GM12865 (cell line): ENCODE measurements at places on chromosomes 11 and 22.

DNA sequence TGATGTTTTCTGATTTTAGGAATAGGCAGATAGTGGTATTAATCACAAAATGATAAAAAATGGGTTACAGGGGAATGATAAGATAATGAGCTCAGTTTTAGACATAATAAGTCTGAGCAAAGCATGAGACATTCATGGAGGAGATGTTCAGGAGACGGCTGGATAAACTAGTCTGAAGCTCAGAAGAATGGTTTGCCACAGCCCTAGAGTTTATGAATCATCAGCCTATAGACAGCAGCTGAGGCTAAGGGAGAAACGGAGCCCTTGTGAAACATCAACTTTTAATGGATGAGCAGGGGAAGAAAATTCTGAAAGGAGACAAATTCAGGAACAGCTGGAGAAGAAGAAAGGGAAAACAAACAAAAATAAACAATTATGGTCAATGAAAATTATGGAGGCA is 87.2 kb downstream of the RELT start:
- DNase-seq: no peak

DNA sequence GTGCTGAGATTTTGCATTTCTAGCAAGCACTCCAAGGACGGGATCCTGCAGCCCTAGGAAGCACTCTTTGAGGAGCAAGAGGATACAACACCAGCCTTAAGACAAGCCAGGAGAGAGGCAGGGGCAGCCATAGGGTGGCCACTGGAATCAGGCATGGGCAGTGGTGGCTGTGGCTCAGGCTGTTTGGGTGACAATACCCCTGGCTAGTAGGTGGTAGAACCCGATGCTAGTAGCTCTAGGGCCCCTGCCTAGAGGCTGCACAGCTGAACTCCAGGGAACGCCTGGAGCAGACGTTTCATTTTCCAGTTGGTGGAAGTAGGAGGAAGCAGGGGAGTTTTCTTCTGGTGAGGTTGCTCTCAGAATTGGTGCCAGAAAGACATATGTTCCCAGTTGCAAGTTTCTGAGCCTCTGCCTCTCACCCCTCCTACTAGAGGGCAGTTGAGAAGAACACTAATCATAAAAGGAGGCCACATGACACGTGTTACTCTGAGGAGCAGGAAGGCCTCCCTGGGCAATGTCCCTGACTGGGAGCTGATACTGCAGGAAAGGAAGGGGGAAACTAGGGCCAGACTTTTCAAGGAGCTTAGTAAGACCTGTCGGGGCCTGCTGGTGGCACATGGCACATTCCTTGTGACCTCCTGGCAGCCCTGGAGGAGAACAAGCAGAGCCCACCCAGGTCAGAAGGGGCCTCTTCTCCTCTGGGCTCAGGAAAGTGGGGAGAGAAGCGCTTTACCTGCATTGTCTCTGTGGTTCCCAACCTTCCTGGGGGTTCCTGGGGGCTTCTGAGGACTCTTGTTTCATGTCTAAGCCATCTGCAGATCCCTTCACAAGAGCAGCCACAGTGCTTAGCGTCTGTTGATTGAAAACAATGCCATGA is 56.6 kb upstream of the DRD2 start:
- no peak for DNase-seq

GRCh38 chr11:15819679-15820286 is 536.6 kb downstream of the SOX6 start:
- DNase-seq: peak; percentile 59

DNA sequence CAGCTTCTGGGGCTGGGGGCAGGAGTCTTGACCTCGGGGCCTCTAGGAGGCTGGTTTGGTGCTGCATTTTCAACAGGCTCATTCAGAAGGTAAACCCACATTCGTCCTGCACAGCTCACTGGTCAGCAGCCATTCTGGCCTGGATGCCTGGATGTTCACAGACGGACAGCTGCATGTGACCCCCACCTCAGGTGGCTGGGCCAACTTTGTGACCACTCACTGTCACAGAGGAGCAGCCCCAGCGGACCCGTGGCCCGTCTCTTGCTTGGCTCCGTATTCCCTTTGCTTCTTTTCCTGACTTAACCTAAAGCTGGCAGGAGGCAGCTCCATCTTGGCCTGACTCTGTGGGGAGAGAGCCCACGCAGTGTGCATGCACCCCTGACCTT is 8.2 kb downstream of the DGCR8 start:
- DNase-seq: no peak

GRCh38 chr11:106733635-106734034 is 284.6 kb downstream of the GUCY1A2 start:
- no peak for DNase-seq

DNA sequence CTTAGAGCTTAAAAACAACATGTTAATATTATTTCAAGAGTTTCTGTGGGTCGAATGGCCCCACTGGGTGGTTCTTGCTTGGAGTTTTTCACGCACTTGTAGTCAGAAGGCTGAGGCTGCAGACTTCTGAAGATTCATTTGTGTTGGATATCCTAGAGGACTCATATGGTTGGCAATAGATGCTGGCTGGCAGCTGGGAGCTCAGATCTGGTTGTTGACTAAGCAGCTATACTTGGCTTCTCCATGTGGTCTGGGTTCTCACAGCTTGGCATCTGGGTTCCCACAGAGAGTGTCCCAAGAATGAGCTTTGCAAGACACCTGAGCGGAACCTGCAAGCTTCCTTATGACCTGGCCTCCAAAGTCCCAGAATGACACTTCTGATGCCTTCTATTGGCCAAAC is 163.9 kb upstream of the ZC3H12C start:
- no peak for DNase-seq

GRCh38 chr11:113773092-113773415 is 438 bp downstream of the ZW10 start:
- DNase-seq: no peak

- DNase-seq: no peak
Measured at GRCh38 chr11:63667995-63668795, 3.0 kb downstream of the ATL3 start.

- no peak for DNase-seq
Measured at GRCh38 chr22:46278656-46279645, 11.1 kb downstream of the TTC38 start.

GRCh38 chr11:58933661-58934060 is 5.6 kb upstream of the GLYATL1 start:
- DNase-seq: no peak

- DNase-seq: no peak
Measured at GRCh38 chr11:114015117-114015516, 40.2 kb downstream of the HTR3A start.

DNA sequence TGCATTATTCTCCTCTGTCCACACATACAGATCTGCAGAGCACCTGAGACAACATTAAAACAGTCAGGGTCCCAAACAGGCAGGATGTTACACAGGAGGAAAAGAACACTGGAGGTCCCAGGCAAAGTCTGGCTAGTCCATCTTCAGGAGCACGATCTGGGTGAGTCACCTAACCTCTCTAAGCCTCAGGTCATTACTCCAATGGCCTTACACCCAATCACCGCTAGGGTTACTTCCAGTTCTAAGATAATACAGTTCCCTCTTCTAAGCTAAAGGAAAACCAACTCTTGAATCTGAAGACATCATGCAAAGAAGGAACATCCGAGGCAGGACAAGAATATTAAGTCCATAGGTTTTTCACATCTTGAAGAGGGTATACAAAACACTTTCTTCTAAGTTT is 24.5 kb downstream of the ASCC2 start:
- no peak for DNase-seq

GRCh38 chr11:12993626-12994025 is 15.5 kb upstream of the RASSF10 start:
- no peak for DNase-seq

DNA sequence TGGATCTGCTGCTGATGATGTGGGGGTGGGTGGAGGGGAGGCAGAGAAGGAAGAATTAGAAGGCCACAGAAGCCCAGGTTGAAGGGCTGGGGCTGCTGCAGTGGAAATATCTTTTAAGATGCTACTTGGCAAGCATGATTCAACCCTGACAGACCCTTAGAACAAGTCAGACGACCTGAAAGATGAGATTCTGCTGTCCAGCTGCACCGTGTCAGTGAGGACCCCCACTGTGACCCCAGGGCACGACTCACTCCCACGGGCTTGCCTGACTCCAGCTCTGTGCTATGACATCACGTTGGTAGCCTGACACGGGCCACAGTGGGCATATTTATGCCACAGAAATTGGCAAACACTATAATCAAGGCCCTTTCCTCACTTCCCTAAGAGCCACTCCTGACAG is 36.0 kb downstream of the LRFN4 start:
- DNase-seq: no peak

DNA sequence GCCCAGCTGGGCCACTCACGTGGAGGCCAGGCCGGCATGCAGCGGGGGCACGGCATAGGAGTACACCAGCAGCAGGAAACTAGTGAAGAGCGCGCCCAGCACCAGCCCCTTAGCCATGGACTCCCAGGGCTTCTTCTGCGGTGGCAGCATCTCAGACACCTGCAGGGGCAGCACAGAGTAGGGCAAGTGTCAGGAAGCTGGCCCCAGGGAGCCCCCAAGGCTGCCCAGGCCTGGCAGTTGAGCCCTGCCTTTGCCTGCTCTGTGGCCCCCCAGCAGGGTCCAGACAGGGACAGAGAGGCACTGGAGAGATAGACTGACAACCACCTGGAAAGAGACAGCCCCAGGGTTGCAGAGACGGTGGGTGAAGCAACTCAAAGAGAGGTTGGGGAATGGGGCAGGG is 10.7 kb upstream of the SEC14L6 start:
- no peak for DNase-seq

DNA sequence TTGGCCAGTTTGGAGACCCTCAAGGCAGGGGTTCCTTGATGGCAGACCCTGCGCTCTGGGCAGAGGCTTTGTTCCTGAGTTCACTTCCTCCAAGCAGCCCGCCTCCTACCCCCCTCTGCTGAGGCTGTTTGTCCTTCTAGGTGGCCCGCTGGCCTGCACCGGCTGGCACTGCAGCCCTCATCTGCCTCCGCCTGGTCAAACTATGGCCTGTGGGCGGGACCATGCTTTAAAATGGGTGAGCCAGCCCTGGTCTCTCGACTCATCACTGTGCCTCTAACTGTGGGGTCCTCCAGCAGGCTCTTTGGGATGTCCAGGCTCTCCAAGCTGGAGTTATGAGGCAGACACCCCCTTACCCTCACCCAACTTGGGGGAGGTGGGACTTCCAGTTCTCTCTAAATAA is 114.1 kb upstream of the SLC22A12 start:
- DNase-seq: no peak

DNA sequence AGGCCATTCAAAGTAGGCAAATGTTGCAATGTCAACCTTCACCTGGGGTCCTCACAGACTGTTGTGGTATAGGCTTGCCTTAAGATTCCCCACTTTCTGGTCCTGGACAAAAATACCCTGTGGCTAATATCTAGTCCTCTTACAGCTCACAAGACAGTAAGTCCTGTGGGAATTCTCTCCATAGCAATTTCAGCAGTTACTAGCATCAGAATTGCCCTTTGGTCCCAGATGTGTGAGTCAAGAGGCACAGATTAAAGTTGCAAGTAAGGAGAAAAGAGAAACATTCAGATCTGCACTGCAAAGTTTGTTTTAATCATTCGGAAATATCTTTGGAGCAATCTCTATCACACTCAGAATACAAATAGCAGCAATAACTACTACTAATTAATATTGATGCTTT is 420.2 kb downstream of the NTM start:
- DNase-seq: no peak

DNA sequence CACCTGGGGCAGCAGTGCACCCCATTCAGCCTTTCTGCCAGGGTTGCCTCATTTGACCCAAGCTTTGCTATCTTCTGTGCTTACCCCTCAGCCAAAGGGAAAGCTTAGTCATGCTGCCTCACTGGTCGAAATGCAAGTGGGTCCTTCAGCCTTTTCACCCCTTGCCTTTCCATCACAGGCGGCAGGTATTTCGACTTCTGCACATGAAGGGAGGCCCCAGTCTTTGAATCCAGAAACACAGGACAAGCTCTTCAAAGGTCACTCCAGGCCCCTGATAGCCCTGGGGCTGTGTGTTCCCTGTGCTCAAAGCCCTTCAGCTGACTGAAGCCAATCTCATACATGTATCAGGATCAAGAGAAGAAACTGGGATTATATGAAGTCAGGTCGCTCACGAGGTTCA is 129.7 kb downstream of the SNX19 start:
- DNase-seq: no peak

DNA sequence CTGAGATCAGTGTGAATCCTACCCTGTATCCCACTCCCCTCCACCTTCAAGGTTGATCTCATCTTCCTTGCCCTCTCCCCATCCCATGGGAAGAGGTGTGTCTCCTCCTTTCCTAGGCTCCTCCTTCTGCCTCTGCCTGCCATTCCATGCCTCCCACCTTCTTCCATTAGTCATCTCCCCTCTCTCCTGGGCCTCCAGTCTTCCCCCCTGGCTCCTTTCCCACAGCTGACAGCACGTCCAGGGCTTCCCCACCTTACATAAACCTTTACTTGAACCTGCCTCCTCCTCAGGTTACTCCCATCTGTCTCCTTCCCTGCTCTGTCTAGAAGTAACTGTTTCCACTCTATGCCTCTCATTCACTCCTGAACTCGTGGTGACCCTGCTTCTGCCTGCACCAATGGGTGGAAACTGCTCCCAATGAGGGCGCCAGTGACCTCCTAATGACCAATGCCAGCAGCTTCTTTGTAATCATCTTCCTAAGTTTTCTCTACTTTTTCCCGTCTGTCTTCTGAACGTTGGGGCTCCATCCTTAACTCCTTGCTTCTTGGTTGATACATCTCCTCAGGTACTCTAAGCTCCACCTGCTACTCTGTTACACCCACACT is 266.9 kb upstream of the NARS2 start:
- DNase-seq: no peak

- no peak for DNase-seq
Measured at GRCh38 chr11:12278766-12279671, 98.4 kb upstream of the PARVA start.

- DNase-seq: peak; percentile 22
Measured at GRCh38 chr11:71447791-71448256, 369 bp downstream of the DHCR7 start.

DNA sequence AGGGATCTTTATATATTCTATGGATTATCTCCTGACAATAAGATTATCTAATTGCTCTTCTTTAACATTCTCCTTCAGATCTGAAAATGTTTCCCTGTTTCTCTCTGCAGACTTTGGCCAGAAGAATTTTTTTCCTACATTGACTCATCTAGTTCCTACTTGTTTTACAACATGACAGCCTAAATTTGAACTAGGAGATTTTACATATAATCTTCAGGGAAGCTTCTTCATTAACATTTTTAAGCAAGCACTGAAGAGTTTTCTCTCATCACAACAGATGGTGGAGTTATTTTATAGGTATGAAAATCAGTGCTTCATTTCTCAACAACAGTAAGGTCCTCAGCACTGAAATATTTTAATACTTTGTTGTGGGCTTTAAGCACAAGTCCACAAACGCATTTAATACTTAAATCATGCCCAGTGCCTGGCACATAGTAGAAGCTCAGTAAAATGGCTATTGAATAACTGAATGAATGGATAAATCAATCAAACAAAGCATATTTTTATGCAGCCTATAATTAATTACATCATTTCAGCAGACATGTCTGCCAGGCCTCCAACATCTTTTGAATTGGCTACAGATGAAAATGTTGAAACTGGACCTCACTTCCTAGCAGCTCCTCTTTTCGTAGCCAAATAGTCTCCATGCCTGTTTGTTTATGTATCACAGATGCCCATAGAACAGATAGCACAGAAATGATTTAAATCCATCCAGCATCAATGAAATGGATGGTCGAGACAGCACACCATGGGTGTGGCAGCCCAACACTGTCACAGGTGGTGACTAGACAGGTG is 117.3 kb upstream of the POU2AF2 start:
- DNase-seq: no peak

GRCh38 chr22:40232624-40233023 is 54.9 kb downstream of the TNRC6B start:
- no peak for DNase-seq
